ENCODE measurements at places on chromosomes 2 and 18. TPM values are rescaled to one million over a fixed set of nuclear protein-coding genes. Genes with fewer than 3 reads are reported as not detected.

GRCh38 chr18:74625157-74625556 lies 27.5 kb downstream of the ZNF407 start:
- no peak for DNase-seq
- no peaks in the 10 kb centered on the region for H3K36me3 ChIP-seq
- no peaks in the 10 kb centered on the region for H3K4me1 ChIP-seq
- H3K27me3 ChIP-seq = no peaks in the 10 kb centered on the region

DNA sequence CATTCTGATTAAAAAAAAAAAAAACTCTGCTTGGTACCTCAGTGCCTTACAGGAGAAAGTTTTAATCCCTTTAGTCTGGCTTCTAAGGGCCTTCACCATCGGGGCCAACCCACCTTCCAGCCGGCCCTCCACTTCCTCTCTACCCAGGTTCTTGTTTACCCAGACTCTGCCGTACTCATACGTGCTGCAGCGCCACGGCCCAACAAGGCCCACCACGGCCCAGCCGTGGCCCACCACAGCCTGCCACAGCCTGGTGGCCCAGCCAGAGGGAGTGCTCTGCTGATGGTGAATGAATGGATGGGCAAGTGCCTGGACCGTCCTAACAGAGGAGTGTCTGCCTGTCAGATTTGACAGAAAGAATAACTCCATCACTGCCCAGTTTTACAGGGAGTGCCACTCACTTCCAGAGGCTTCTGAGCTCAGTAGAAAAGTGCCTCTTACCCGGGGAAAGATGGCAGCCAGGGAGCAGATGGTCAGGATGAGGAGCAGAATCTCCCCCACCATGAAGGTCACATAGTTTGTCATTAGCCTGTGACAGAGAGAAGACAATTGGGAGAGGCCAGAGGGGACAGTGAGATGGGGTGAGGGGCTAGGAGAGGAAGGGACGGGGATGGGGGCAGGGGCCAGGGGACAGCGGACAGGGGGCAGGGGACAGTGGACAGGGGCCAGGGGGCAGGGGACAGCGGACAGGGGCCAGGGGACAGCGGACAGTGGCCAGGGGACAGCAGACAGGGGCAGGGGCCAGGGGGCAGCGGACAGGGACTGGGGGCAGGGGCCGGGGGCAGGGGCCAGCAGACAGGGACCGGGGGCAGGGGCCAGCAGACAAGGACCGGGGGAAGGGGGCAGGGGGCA lies 38.2 kb downstream of the CENPO start:
- H3K4me1 ChIP-seq = peaks cover 13% of the 10 kb centered on the region
- H3K4me3 ChIP-seq = no peak overlapping the region
- DNase-seq = no peak
- H3K36me3 ChIP-seq = no peaks in the 10 kb centered on the region

GRCh38 chr2:222242532-222242931 lies 56.3 kb downstream of the PAX3 start:
- no peak overlapping the region for H3K4me3 ChIP-seq
- no peaks in the 10 kb centered on the region for H3K4me1 ChIP-seq
- DNase-seq = no peak
- no peak overlapping the region for H3K27ac ChIP-seq
- H3K36me3 ChIP-seq = no peaks in the 10 kb centered on the region

GRCh38 chr18:4551001-4551360 lies 95.9 kb upstream of the DLGAP1 start:
- H3K27ac ChIP-seq = no peak overlapping the region
- H3K27me3 ChIP-seq = no peaks in the 10 kb centered on the region
- H3K4me3 ChIP-seq = no peak overlapping the region

- no peak for DNase-seq
- no peaks in the 10 kb centered on the region for H3K36me3 ChIP-seq
- peaks cover 62% of the 10 kb centered on the region for H3K4me1 ChIP-seq
- peak overlapping the region; percentile 61 for H3K27ac ChIP-seq
- no peaks in the 10 kb centered on the region for H3K27me3 ChIP-seq
- H3K4me3 ChIP-seq = no peak overlapping the region
Measured at GRCh38 chr2:240256704-240257637, 116.5 kb upstream of the OTOS start.

DNA sequence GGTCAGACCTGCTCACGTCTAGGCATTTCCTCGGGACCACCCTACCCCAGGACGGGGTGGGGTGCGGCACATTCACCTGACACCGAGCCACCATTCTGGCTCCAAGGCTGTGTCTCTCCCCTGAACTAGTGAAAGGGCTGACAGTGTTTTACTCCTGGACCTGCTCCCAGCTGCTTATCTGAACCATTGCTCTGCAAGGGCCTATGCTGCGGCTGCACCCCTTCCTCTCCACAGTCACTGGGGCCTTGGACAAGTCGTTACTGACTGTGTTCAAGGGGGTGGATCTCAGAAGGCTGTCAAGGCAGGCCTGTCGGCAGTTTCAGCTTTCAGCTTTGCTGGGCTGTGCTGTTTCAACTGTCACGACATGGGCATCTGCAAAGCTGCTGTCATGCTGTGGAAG lies 11.7 kb downstream of the CREG2 start:
- H3K36me3 ChIP-seq = no peaks in the 10 kb centered on the region
- H3K27me3 ChIP-seq = no peaks in the 10 kb centered on the region
- DNase-seq = no peak
- no peak overlapping the region for H3K27ac ChIP-seq
- no peaks in the 10 kb centered on the region for H3K4me1 ChIP-seq

- H3K27ac ChIP-seq = no peak overlapping the region
- H3K27me3 ChIP-seq = no peaks in the 10 kb centered on the region
- H3K4me3 ChIP-seq = no peak overlapping the region
- H3K36me3 ChIP-seq = no peaks in the 10 kb centered on the region
- H3K4me1 ChIP-seq = no peaks in the 10 kb centered on the region
Measured at GRCh38 chr2:141200191-141200590, 930.6 kb downstream of the LRP1B start.

- no peak overlapping the region for H3K27ac ChIP-seq
- DNase-seq = no peak
- H3K27me3 ChIP-seq = no peaks in the 10 kb centered on the region
Measured at GRCh38 chr2:179235463-179236108, 29.0 kb downstream of the SESTD1 start.

DNA sequence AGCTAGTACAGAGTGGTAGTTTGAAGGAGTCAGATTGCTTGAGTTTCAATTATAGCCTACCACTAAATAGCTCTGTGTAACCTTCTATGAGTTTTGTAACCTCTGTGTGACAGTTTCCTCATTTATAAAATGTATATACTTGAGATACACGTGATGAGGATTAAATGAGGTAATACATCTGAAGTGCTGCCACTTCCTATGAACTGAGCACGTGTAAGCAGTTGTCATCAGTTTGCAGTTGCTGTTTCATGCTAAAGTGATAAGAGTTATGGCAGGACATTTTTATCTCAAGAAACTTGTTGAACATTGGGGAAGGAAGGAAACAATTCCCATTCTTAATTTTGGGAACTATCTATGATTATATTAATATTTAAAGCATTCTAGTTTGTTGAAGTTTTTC lies 38.5 kb downstream of the CARF start:
- no peak for DNase-seq
- no peaks in the 10 kb centered on the region for H3K4me1 ChIP-seq
- no peak overlapping the region for H3K4me3 ChIP-seq

DNA sequence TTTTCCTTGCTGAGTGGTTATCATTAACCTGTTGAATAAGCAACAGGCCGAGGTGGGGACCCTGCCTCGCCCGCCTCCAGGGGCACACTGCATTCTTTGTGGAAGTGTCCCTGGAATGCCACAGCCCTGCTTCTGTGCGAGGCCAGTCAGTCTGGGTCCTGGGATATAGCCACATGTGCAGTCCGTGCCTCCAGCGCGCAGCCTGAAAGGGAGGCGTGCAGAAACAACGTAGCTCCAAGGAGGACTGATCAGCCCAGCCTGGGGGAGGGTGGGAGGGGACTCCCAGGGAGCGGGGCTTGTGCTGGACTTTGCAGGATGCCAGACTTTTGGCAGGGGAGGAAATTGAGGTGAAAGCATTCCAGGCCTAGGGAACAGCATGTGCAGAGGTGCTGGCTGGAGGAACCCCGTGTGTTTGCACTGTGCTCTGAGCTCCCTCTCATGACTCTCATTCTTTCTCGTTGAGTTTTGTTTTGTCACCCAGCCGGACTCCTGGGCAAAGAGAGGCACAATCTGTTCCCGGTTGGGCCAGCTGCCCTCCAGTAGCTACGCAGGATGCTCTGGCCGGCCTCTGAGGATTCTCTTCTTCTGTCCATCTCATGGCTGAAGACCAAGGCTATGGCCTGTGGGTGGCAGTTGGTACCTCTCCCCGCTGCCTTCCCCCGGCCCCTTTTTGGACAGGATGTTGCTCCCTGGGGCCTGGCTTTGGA lies 39.7 kb downstream of the HPCAL1 start:
- DNase-seq = peak; percentile 22
- H3K36me3 ChIP-seq = no peaks in the 10 kb centered on the region
- no peak overlapping the region for H3K27ac ChIP-seq

GRCh38 chr2:21642647-21643046 lies 518.9 kb downstream of the TDRD15 start:
- no peak overlapping the region for H3K27ac ChIP-seq
- H3K27me3 ChIP-seq = no peaks in the 10 kb centered on the region
- no peak overlapping the region for H3K4me3 ChIP-seq
- DNase-seq = no peak
- no peaks in the 10 kb centered on the region for H3K4me1 ChIP-seq

GRCh38 chr2:237873421-237873831 lies 14.0 kb downstream of the RAMP1 start:
- no peak for DNase-seq
- H3K4me1 ChIP-seq = peaks cover 34% of the 10 kb centered on the region
- H3K36me3 ChIP-seq = no peaks in the 10 kb centered on the region

- H3K27me3 ChIP-seq = no peaks in the 10 kb centered on the region
- H3K36me3 ChIP-seq = no peaks in the 10 kb centered on the region
- no peaks in the 10 kb centered on the region for H3K4me1 ChIP-seq
Measured at GRCh38 chr2:235142601-235143000, 190.8 kb downstream of the SH3BP4 start.

DNA sequence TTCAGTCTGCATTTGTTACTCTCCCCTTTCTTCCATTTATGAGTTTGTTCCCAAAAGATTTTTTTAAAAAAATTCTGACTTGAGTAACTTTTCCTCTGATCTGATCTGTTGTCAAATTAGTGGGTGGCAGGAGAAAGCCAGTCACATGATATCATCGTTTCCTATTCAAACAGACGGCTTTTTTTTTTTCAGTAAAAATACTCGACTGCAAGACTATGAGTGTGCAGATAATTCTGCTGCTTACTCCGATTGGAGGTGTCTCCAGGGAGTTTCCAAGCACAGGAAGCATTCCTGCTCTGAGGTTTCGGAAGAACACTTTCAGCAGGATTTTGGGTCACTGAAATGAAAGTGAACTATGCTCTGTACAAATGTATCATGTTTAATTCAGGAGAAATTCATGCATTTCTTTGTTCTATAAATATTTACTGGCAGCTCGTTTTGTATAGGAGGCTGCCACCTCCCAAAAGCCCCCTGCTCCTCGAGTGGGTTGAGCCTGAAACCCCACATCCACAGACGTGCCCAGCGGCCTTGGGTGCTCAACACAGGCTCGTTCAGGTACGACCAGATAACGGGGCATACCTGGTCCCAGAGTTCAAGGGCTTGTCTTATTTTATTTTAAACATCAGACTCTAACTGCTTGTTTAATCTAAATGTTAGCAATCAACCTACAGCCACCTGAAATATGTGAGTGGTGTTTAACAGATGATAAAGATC lies 126.9 kb upstream of the ZNF516 start:
- no peak for DNase-seq
- H3K36me3 ChIP-seq = no peaks in the 10 kb centered on the region
- no peaks in the 10 kb centered on the region for H3K27me3 ChIP-seq
- peaks cover 10% of the 10 kb centered on the region for H3K4me1 ChIP-seq

DNA sequence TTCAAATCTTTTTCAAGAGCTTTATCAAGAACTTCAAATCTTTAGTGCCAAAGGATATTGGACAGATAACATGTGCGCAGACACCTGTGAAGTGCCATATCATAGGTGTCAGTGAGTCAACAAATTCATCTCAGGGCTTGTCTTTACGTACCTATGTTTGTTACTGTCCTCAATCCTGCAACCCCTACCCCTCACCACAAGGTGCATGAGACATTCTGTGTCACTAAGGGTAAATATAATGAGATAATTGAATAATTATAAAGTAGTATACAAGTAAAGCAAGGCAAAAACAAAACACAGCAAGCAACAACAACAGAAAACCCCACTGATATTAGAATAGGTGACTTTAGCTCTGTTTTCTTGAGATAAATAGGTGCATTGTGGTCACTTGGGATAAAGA lies 1495.8 kb upstream of the TMEFF2 start:
- DNase-seq = no peak
- no peak overlapping the region for H3K4me3 ChIP-seq
- no peak overlapping the region for H3K27ac ChIP-seq
- H3K36me3 ChIP-seq = no peaks in the 10 kb centered on the region
- H3K27me3 ChIP-seq = no peaks in the 10 kb centered on the region

- H3K4me3 ChIP-seq = no peak overlapping the region
- H3K4me1 ChIP-seq = no peaks in the 10 kb centered on the region
- H3K36me3 ChIP-seq = no peaks in the 10 kb centered on the region
- DNase-seq = no peak
- no peaks in the 10 kb centered on the region for H3K27me3 ChIP-seq
Measured at GRCh38 chr2:150404147-150404546, 83.3 kb downstream of the RND3 start.

DNA sequence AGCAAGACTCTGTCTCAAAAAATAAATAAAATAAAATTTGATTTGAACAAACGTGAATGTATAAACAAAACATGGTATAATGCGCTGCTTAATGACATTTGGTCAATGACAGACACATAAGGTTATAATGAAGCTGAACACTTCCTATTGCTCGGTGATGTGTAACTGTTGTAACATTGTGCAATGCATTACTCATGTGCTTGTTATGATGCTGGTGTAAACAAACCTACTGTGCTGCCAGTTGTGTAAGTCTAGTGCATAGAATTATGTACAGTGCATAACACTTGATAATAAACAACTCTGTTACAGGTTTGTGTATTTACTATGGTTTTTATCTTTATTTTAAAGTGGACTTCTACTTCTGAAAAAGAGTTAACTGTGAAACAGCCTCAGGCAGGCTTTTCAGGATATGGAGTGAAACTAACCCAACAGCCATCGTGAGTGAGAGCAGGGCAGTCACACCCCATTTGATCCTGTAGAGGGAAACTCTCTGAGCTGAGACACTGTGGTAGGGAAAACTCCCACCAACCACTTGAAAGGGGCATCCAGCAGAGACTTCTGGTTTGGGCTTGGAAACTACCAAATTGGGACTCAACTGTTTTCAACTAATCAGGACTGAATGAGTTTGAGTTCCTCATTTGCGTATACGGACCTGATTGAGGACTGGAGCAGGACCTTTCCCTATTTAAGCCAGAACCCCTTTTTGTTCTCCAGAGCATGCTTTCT lies 8.7 kb upstream of the RPRD1A start:
- H3K4me3 ChIP-seq = no peak overlapping the region
- no peaks in the 10 kb centered on the region for H3K36me3 ChIP-seq
- no peaks in the 10 kb centered on the region for H3K4me1 ChIP-seq

The PARD6G gene
- total RNA-seq = 0.56 TPM

The CYP26B1 gene
- 2.0 TPM for total RNA-seq

The CKAP2L gene
- 0.07 TPM for total RNA-seq

The ARHGEF4 gene
- total RNA-seq = 4.7 TPM

The COL3A1 gene
- total RNA-seq = 16.2 TPM

The EHD3 gene
- 2.0 TPM for total RNA-seq

The POTEE gene
- total RNA-seq = not detected

The GPATCH11 gene
- 3.0 TPM for total RNA-seq

The AP1S3 gene
- total RNA-seq = not detected

The EDAR gene
- total RNA-seq = not detected

Measured in gastrocnemius medialis (tissue), 4 donors.